ENCODE measurements at places on chromosomes 3 and 15.
A peak's percentile ranks its signal among the peaks of the same experiment; 100 is the strongest.

GRCh38 chr3:124422805-124423204 is 307.4 kb upstream of the UMPS start:
- no peak for DNase-seq

DNA sequence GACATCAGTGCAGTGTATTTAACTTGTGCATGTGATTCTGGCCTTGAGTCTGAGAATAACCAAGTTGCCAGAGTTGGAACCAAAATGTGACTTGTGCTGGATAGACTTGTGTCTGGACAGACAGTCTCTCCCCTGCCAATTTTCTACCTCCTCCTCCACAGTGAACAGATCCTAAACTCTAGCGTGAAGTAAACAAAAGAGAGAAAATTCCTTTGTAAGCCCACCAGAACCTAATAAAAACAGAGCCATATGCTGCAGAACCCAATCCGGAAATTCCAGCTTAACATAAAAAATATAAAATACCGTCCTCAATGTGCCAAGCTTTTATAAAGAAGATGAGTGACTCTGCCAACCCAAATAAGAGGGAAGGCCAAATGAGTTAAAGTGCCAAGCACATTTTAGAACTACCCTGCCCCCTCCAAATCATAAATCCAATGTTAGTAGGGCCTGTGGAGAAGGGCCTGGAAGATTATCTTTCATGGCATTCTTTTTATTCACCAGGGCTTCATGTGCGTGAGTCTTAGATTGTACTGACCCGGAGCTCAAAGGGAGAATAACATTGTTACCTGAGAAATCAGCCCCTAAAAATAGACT is 344.6 kb upstream of the PROK2 start:
- no peak for DNase-seq

DNA sequence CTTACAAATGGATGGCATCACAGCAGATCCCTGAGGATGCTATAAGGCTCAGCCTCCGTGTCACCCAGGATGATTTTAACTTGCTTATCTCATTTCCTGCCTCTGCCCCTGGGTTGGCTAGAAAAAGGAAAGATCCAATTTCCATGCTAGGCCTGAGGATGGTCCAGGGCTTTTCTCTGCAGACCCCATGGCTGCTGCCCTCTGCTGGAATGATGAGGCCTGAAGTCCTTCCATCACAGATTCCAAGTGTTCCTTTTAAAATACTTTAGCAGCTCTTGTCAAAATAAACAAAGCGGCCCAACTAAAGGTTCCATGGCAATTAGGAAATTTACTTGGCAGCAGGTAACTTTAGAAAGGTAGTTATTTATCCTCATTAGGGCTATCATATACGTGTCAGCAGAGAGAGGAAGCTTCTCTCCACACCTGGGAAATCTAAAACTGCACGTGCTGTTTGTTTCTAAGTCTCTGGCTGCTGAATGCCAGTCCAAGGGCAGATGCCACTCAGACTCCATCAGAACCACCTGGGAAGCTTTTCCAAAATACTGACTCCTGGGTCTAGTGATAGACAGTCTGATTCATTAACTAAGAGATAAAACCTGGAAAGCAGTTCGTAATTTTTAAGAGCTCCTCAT is 401.9 kb upstream of the IL12A start:
- no peak for DNase-seq

GRCh38 chr15:62085740-62086139 is 19.0 kb downstream of the C2CD4A start:
- DNase-seq = no peak

- no peak for DNase-seq
Observed at GRCh38 chr3:23949784-23950183, 4.7 kb downstream of the NR1D2 start.

DNA sequence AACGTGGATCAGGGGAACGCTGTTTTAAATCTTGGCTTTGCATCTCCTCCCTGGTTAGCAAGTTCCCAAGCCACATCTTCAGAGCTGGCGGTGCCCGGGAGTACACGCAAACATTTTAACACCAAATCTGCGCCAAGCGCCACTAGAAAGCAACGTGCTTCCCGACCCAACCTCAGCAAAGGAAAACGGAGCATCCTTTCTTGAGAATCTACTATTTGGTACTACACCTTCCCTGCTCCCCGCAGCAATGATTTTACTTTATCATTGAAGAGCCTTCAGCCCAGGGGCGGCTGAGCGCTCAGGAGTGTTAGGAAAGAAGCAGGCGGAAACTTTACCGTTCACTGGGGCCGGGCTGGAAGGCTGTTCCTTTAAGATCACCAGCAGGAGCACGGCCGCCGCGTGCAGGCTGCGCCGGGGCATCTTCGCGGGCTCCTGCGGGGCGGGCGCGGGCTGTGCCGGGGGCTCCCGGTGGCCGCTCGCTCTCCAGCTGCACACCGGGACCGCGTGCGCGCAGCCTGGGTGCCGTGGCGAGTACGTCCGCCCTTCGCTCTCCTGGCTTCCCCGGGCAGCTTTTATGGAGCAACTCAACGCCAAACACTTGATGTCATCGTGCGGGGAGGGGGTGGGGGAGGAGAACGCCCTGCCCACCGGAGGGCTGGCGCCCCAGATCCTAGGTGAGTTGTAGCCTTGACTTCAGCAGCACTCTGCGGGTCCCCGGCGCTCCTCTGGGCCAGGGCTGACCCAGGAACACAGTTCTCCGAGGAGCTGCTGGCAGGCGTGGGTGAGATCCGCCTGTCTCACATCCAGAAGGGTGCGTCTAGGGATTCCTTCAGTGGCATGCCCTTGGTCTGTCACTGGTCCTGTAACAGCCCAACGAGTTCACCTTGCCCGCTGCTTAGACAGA is at the start of gene CA12:
Gene CA12, minus strand, starts transcription at position 546 of the 904 bp plus-strand sequence. Its CDS starts 126 bp downstream, at position 420.
- DNase-seq = no peak

DNA sequence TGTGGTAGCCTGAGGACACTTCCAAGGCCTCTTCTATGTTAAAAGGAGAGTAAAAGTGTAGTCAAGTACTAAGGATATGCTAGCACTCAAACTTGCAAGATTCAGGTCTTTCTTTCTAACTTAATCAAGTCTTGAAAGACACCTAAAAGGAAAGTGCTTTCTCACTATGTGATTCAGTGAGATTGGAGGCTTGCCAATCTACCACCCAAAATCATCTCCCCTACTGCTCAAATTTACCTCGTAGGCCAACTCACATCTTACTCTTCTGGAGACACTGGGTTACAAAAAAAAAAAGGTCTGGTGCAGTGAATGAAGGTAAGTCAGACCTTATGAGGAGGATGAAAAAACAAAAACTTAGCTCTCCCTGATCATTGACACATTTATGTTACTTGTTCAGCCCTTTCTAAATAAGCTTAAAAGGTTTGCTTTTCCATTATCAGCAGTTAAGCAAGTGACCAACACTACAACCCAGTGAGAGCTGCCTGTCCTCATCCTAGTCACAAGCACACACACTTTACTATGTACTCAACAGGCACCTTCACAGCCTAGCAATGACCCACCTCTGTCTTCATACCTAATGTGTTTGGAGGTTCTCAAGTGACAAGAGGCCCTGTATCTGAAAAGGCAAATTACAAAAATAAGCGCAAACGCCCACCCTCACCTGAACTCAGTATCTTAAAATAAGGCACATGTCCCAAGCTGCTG is 19.6 kb downstream of the SUMF1 start:
- no peak for DNase-seq

GRCh38 chr3:138686771-138687221 is 78.2 kb downstream of the FAIM start:
- no peak for DNase-seq

- no peak for DNase-seq
Observed at GRCh38 chr3:11624161-11624560, 19.6 kb downstream of the VGLL4 start.

DNA sequence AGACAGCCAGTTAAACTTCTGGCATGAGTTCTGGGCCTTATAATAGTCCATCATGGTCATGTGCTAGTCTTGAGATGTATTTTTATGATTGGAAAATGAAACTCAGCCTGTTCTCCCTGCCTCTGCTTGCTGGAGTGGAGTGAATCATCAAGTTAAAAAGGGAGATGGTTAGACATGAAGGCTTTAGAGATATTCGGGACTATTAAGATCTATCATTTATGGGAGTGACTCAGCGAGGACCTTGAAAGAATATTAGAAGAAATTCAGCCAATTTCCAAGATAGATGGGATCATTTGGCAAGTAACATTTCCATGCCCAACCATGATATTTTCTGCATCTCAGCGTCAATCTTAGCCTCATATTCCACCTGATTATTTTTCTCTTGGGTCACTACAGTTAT is 79.8 kb downstream of the AGBL1 start:
- no peak for DNase-seq

DNA sequence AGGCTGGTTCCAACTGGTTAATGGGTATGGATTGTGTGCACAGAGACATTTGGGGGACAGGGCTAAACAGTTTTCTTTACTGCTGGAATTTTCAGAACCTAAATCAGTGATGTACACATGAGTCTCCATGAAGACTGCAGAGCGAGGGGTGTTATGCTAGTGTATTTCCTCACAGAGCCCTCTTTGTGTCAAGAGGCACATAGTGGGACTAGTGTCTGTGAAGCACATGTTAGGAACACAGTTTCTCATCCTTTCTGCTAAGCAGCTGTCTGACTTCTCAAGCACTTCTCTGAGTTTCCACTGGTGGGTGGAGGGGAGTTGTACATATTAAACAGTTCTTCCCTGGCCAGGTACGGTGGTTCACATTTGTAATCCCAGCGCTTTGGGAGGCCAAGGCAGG is 9.4 kb upstream of the STARD5 start:
- DNase-seq = no peak

GRCh38 chr15:34437687-34438086 is at the start of gene GOLGA8A:
GOLGA8A (minus strand) TSS chr15:34437808; CDS start chr15:34389691, 48,117 bp downstream.
- DNase-seq = peak; percentile 58

- no peak for DNase-seq
Observed at GRCh38 chr3:84967767-84968581, 9.2 kb downstream of the CADM2 start.

- DNase-seq = no peak
Observed at GRCh38 chr15:70281811-70282307, 184.1 kb upstream of the TLE3 start.

DNA sequence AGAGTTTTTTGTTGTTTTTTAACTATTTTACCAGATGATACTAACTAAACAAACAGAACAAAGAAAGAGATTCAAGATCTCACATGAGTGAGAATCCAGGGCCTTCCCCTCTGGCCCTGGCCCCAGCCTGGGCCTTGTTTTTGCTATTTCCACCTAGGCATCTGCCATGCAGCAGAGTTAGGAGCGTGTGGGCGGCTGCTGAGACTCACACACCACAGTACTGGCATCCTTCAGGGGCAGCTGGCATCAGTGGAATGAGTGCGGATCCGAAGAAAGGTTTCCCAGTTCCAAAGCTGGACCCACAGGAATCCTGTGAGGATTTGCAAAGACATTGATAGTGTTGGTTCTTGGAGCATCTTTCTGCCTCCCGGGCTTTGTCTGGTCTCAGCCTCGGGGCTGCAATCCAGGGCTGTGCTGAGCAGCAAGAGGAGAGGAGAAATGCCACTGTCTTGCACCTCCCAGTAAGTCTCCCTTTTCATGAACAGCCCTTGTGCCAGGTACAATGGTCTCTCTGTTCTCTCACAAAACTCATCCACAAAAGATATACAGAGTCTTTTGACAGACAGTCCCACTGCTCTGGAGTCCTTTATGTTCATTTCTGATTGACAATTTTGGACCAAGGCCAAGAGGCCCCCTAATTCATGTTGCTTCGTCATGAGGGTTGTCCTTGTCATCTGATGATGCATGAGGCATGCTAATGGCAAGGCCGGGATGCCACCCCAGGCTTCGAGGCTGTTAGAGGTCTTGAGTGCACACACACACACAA is 46.6 kb downstream of the APH1B start:
- no peak for DNase-seq

DNA sequence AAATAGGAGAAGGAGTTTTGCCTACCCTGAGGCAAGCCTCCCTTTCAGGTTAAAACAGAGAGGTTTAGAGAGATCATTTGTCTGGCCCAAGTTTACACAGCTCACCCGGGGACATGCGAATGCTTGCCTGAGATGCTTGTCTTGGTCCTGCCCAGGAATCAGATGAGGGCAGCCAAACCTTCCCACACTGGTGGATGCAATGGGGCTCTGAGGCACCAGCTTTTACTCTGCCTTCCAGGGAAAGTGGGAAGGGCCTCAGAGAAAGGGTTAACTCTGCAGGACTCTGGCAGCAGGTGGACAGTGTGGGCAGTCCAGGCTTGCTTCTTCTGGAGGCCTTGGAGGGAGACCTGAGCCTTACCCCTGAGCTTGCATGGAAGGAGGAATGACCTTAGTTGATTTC is 90.0 kb downstream of the LRRK1 start:
- DNase-seq = no peak

DNA sequence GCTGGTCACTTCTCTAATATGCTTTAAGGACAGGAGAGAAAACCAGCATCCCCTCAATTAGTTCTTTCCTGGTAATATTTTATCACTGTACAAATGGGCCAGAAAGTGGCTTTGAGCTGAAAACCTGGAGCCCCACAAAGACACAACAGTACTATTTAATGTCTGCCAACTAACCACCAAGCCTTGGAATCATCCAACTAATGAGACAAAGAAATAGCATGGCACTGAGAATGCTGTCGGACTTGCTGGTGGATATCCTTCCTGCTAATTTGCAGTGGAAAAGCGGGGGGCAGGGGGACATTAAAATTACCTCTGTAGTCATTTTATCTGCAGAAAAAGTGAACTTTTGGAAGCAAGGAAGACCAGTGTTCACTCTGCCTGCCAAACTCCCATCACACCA is 288.5 kb downstream of the KBTBD8 start:
- DNase-seq = no peak

DNA sequence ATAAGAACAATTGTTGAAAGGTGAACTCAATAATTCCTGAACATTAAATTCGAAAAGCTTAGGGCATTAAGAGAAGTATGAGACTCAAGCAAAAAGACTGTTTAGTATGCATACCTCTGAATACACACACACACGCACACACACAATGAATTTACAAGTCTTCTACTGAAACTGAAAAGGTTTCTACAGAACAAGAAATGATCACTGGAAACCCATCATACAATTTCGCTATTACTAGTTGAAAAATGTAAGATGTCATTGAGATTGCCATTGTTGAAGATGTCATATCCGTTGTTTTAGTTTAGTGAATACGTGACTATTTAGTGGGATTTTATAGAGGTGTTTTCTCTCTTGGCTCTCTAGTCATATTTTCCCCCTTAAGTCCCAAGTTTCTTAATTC is 106.8 kb downstream of the FOXB1 start:
- DNase-seq = no peak

- DNase-seq = no peak
Observed at GRCh38 chr3:21174461-21174860, 576.5 kb downstream of the ZNF385D start.

- no peak for DNase-seq
Observed at GRCh38 chr15:51312166-51313073, 26.0 kb downstream of the CYP19A1 start.

DNA sequence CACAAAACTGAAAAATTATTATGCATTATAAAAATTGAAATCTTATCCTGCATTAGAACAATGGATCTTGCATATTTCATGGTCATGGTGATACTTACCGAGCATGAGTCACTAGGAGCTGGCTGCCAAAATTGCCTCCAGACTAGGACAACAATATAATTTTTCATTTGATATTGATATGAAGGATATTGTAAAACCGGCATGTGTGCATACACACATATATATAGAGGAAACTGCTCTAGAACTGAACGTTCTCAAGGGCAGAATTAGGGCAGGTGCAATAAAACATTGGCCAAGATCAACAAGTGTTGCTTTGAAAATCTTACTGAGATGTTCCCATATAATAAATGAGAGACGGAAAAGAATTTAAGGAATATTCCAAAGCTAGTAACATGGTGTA is 319.4 kb upstream of the POU1F1 start:
- no peak for DNase-seq

- DNase-seq = no peak
Observed at GRCh38 chr3:99925584-99926230, 108.0 kb downstream of the CMSS1 start.

- DNase-seq = no peak
Observed at GRCh38 chr3:170699158-170700053, 113.5 kb upstream of the SLC7A14 start.
